ENCODE measurements at places on chromosomes 16 and 17.

DNA sequence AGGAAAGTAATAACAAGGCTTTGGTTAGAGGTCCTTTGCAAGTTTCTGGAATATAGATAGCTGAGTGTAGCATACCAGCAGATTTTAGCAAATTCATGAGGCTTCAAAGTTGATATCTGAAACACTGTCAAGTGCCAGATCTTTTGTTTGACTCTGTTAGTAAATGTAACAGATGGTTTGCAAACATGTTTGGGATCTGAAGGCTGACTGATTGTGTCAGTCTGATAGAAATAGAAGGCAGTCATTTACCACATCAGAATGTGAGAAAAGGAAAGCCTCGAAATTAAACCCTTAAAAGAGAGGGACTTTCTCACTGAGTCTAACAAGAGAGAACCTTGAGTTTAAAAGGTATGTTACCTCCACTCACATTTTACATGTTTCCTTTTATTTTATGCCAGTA is 371.5 kb downstream of the KIF2B start:
- no peak for DNase-seq

GRCh38 chr16:27818246-27818645 is 245.3 kb downstream of the GSG1L start:
- no peak for DNase-seq

- no peak for DNase-seq
Measured at GRCh38 chr17:73335591-73336407, 24.0 kb upstream of the CDC42EP4 start.

DNA sequence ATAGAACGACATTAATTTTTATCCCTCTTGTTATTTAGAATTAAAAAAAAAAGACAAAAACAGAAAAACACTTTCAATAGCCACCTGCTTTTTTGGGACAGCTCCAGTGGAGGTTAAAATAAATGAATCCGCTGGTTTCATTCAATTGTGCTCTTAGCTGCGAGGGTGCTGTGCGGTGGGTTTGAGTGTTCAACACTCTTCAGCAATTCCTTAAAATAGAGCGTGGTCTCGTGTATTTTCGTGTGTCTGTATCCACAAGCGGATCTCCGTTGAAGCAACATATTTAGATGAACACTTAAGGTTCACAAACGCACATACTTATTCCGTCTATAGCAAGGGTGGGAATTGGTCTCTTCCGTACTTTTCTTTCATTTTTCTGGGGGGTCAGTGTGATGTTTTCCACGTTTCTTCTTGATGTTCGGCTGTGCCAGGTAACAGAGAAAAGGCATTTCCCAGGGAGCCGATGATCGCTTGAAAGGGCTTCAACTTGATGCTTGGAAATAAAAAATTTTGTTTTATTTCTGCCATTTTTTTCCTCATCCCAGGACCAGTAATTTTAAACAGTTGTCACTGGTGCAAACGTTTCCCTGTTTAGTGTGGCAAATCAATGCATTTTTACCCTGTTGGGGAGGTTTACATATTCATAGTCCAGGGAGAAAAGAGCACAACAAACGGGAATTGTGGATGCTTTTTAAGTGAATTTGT is 297.9 kb downstream of the IRF8 start:
- no peak for DNase-seq

GRCh38 chr17:78111727-78112517 is 16.6 kb downstream of the TMC6 start:
- no peak for DNase-seq

DNA sequence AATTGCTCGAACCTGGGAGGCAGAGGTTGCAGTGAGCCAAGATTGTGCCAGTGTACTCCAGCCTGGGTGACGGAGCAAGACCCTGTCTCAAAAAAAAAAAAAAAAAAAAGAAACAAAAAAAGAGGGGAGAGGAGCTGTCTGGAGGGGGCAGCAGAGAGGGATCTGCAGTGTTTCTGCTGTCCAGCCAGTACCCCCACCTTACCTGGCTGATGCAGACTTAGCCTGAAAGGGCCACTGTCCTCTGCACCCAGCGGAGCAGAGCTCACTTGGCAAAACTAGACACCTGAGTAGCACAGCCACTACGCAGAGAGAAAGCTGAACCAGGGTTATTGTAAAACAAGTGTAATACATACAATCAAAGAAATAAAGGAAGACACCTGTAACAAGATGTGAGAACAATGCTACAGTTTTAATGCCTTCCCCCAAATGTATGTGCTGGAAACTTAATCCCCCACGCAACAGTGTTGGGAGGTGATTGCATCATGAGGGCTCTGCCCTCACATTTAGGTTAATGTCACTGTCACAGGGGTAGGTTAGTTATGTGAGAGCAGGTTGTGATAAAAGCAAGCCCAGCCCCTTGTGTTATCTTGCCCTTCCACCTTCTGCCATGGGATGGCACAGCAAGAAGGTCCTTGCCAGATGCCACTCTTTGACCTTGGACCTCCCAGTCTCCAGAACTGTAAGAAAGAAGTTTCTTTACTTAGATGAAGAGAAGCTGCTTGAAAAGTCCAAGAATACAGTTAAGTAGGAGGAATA is 211.2 kb downstream of the RPTOR start:
- peak; percentile 50 for DNase-seq

DNA sequence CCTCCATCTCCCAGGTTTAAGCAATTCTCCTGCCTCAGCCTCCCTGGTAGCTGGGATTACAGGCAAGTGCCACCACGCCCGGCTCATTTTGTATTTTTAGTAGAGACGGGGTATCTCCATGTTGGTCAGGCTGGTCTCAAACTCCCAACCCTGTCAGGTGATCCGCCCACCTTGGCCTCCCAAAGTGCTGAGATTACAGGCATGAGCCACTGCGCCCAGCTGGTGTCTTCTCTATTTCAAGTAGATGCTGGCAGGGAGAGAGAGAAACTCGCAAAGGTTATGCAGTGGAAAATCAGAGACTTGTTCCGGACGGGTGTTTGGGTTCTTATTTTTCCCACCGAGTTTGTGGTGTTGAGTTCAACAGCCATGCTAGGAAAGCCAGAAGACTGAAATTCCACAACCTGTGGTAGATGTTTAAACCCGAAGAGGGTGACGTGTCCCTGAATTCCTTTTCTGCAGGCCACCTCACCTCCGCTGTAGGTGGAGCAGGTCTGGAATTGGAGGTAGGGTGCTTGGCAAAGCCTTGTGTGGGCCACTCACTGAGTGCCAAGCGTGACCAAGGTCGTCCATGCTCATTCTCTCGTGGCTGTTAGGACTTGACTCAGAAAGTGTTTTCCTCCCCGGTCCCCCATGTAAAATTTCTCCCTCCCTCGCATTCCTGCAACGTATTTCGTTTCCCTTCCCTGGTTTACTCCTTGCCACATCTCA is 7.3 kb upstream of the ZDHHC7 start:
- no peak for DNase-seq

GRCh38 chr16:68452176-68452575 is 3.9 kb upstream of the SMPD3 start:
- DNase-seq: no peak

DNA sequence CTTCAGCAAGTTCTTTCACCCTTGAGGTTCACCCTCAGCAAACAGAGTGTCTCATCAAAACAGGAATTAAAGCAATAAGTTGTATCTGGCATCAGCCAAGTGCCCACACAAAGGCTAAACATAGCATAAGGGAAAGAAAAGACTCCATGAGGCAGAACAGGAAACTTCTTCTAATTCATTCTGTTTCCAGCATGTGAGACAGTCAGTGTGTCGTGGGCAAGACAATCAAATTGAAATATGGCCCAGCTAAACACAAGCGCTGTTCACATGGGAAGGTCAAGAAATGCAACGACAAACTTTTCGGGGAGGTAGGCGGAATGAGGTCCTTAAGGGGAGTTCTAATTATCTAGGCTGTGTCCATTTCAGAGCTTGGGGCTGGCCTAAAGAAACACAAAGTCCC is 393.4 kb downstream of the HAPSTR1 start:
- no peak for DNase-seq

DNA sequence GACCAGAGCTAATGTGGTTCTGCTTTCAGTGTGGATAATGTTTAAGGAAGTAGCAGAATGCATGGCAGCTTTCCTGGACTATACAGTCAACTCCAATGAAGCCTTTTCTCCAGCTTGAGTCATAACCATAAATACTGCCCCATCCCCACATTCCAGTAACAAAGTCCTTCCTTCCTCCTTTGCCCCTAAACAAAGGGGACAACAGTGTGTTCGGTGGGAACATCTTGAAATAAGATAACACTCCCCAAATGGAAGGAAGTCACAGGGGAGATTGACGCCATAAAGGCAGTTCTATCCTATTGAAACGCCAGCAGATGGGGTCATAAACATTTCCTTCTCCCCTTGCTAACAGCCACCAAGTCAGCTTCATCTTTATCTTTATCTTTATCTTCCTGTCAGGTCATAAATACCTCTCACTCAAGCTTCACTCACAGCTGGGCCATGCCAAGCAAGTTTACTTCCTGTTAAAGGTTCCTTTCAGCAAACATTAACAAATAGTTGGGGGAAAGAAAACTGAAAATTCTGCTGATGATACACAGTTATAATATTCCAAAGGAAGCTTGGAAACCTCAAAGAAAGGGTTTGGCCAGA is 136.7 kb downstream of the SNX11 start:
- peak; percentile 27 for DNase-seq

DNA sequence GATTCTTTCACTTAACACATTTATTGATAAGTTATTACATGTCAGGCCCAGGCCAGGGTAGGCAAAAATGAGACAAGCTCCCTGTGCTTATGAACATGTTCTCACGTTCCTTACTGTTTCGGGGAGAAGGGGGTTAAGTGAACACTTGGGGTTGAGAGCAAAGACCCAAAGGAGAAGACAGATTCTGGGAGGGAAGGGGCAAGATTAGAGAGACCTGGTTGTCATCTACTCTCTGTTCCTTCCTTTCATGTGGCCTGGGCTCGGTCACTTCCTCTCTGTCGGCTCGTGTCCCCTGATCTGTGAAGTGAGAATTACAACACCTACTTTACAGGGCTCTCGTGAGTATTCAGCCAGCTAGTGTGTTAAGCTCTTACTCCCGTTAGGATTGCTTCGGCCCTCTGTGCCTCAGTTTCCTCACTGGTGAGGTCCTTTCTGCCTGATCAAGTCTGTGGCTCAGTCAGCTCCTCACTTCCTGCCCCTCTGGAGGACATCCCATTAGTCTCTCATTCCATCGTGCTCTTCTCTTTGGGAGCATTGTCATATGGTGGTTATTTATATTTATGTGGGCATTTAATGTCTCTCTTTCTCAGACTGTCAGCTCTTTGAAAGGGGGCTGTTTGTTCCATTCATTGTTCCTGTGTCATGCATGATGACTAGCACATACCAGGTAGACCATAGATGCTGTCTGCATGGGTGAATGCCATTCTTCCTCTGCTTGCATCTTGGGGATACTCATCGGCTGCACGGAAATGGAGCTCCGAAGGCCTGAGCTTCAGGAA is 38.9 kb downstream of the PLCG2 start:
- DNase-seq: no peak

- no peak for DNase-seq
Measured at GRCh38 chr17:2981325-2981724, 82.1 kb downstream of the OR1D5 start.

GRCh38 chr17:34647511-34647910 is 68.1 kb downstream of the TMEM132E start:
- peak; percentile 62 for DNase-seq
